NCI-H2029 treated with DMSO at 0.1 percent for 48 hours (cell line): ENCODE measurements at places on chromosomes 11 and 22.

- no peak for DNase-seq
These were observed 42.7 kb downstream of the SCN3B start for GRCh38 chr11:123611698-123612097.

DNA sequence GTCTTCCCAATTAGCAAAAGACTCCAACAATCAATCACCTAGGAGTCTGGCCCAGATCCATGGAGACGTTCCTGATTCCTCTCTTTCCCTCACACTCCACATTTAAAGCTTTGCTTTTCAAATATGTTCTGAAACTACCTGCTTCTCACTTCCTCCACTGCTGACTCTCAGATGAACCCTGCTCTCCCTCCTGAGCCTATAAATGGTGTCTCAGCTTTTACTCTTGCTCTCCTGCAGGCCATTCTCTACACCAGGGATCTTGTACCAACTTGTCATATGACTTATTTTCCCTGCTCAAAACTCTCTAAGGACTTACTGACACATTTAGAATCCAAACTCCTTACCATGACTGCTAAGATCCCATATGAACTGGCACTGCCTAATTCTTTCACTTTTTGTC lies 138.4 kb upstream of the DDI1 start:
- DNase-seq, result no peak

- peak; percentile 16 for DNase-seq
These were observed 19.3 kb downstream of the GTPBP1 start for GRCh38 chr22:38724926-38725571.

DNA sequence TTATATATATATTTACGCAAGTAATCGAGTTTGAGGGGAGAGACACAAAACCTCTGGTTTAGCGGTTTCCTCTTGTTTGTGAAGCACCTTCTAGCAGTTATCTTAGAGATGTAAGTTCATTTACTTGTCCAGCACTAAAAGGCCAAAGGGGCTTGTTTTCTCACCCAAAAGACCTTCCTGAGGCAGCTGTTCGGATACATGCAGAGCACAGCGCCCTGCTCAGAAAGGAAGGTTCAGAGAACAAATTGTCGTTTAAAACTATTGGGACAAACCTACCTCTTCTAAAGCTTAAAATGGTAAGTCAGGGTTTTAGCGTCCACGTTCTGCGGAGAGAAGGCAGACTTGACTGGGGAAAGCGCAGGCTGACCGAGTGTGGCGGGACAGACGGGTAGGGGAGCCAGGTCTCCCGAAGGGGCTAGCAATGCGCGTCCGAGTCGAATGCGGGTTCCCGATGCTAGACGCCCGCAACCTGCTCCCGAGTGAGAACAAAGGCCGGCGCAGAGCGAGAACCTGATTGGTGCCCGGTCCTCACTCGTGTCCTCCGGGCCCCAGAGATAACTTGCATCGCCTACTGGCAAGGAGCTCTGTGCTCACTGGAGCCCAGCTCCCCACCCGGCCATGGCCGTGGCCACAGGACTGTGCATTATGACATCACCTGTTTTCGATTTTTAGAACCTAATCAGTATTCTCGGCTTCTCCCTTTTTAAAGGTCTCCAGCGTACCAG lies 1.0 kb upstream of the SESN3 start:
- no peak for DNase-seq

- no peak for DNase-seq
These were observed 78.1 kb downstream of the GAB2 start for GRCh38 chr11:78339483-78339882.

GRCh38 chr22:30485362-30485988 lies 13.7 kb upstream of the SEC14L3 start:
- DNase-seq, result no peak

DNA sequence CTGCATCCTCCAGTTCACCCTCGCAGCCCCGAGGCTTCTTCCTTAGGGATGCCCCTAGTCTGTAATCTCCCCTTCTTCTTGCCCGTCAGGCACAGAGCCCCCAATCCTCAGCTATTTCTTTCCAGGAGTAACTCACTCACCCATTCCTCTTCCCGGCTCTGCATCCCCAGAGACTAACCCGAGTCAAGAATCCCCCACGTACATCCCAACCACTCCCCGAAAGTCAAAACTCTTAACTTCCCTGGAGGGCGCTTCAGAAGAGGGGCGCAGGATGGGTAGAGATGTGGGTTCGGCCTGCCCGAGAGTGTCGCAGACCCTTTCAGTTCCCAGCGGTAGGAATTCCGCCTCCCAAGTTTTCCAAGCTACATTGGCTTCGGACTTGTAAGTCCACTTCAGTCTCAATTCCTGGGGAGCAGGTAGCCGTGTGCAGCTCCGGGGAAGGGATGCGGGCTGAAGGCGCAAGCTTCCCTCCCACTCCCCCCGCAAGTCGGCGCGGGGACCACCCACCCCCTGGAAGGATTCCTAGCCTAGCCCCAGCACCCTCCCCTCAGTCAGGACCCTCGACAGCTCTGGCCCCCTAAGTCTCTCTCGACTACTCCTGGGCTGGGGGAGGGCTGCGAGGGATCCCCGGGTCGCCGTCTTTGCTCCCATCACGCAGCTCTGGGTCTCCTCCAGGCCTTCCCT lies 871 bp downstream of the BDNF start:
- DNase-seq, result no peak

- DNase-seq, result no peak
These were observed 1486.5 kb downstream of the TBC1D22A start for GRCh38 chr22:48248901-48249455.

GRCh38 chr11:118275176-118275575 lies 11.1 kb upstream of the MPZL2 start:
- DNase-seq, result no peak

DNA sequence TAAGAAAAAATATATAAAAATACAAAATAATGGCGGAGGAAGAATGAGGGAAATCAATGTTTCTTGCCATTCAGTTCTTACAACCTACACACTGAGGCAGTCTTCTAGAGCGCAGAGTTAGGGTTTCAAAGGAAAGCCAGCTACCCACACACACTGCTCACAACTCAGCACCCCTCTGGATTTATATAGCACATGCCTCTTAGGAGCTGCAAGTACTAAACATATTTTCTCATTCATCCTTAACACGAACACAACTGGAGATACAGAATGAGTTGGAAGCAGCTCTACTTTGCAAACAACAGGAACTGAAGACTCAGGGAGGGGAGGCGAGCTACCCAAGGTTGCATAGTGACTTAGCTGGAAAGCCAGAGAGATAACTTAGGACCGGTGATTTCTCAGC lies 293.8 kb downstream of the CTTN start:
- DNase-seq, result no peak

- no peak for DNase-seq
These were observed 28.3 kb upstream of the USP47 start for GRCh38 chr11:11813288-11813962.

DNA sequence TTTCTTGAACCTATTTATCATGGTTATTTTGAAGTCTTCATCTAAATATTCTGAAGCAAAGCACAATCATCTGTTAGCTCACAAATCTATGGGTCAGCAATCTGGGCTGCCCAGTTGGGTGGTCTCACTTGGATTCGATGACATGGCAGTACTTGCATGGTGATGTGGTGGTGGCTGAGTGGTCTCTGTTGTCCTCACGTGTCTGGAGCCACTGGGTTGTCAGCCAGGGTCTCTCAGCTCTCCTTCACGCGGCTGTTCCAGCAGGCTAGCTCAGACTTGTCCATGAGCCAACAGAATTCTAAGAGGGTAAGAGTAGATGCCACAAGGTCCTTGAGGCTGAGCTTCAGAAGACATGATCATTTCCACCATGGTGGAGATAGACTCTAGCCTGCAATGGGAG lies 66.4 kb upstream of the KCNQ1OT1 start:
- no peak for DNase-seq

- DNase-seq, result no peak
These were observed 64.6 kb downstream of the MORC2 start for GRCh38 chr22:30903876-30904460.
